ENCODE measurements at places on chromosomes 12 and 14. TPM values are rescaled to one million over a fixed set of nuclear protein-coding genes. Genes with fewer than 3 reads are reported as not detected.

The C2CD5 gene
- polyA plus RNA-seq, result 9.2 TPM

The SLC38A2 gene
- polyA plus RNA-seq, result 82.8 TPM

The RNF212B gene
- not detected for polyA plus RNA-seq

The FRMD6 gene
- 36.3 TPM for polyA plus RNA-seq

The ASCL1 gene
- polyA plus RNA-seq, result 0.02 TPM

The RNASE3 gene
- not detected for polyA plus RNA-seq

The ZCRB1 gene
- polyA plus RNA-seq, result 23.9 TPM

The IL31 gene
- polyA plus RNA-seq, result not detected

The OR6C74 gene
- polyA plus RNA-seq, result not detected

The LTBR gene
- polyA plus RNA-seq, result 97.9 TPM

The SELPLG gene
- 0.86 TPM for polyA plus RNA-seq

The EFS gene
- polyA plus RNA-seq, result 35.9 TPM

The ARF6 gene
- 112 TPM for polyA plus RNA-seq

The CCDC38 gene
- polyA plus RNA-seq, result not detected

The ACACB gene
- 18.2 TPM for polyA plus RNA-seq

The LPAR5 gene
- polyA plus RNA-seq, result 19.3 TPM
